ENCODE measurements at places on chromosomes 7 and 10.
A peak's percentile ranks its signal among the peaks of the same experiment; 100 is the strongest.

- no peak for DNase-seq
Observed at GRCh38 chr10:86671419-86671818, 3.1 kb downstream of the LDB3 start.

- peak; percentile 64 for DNase-seq
Observed at GRCh38 chr10:34124522-34125035, 690.5 kb downstream of the PARD3 start.

GRCh38 chr10:91901784-91902677 is 7.3 kb downstream of the FGFBP3 start:
- DNase-seq, result peak; percentile 90

- peak; percentile 85 for DNase-seq
Observed at GRCh38 chr10:80472234-80473095, 18.4 kb downstream of the TSPAN14 start.

- DNase-seq, result no peak
Observed at GRCh38 chr7:141960687-141961422, 12.7 kb downstream of the TAS2R38 start.

DNA sequence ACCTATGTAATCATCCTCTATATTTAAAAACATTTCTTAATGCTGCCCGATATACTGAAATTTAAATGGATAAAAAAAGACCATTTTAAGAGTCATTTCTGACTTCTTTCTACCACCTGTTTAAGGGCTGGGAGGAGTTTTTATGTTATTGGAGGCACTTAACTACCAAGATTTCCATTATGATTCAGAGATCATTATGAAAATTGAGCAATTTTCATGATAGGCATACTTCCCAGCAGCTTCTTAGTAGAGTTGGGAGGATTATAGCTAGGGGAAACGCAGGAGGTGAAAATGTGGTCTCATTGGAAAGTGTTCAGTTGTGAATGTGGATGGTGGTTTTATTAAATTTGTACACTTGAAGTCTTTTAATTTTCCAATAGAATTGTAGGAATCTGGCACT is 28.4 kb upstream of the FAM204A start:
- no peak for DNase-seq

DNA sequence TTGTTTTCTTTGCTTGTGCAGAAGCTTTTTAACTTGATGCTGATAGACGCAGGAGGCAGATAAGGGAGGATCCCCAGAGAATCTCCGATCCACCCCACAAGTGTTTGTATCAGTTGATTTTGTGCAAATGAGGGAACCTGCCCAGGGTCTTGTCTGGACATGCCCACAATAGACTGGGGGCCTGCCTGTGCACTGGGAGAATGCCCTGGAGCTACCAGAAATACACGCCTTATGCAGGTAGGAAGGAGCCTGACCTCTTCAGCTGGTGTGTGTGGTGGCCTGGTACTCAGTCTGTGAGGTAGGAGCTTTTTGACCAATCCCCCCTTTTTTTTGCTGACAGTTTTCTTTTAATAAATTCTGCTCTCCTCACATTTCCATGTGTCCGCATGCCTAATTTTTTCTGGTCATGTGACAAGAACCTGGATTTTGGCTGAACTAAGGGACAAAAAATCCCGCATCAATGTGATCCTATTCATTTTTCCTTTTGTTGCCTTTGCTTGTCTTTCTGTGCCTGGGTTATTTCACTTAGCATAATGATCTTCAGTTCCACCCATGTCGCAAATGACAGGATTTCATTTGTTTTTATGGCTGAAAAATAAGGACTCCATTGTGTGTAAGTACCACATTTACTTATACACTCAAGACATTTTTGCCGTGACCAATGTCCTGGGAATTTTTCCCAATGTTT is 430.6 kb upstream of the NRG3 start:
- no peak for DNase-seq

- DNase-seq, result no peak
Observed at GRCh38 chr10:112395809-112396530, 22.1 kb downstream of the ACSL5 start.

DNA sequence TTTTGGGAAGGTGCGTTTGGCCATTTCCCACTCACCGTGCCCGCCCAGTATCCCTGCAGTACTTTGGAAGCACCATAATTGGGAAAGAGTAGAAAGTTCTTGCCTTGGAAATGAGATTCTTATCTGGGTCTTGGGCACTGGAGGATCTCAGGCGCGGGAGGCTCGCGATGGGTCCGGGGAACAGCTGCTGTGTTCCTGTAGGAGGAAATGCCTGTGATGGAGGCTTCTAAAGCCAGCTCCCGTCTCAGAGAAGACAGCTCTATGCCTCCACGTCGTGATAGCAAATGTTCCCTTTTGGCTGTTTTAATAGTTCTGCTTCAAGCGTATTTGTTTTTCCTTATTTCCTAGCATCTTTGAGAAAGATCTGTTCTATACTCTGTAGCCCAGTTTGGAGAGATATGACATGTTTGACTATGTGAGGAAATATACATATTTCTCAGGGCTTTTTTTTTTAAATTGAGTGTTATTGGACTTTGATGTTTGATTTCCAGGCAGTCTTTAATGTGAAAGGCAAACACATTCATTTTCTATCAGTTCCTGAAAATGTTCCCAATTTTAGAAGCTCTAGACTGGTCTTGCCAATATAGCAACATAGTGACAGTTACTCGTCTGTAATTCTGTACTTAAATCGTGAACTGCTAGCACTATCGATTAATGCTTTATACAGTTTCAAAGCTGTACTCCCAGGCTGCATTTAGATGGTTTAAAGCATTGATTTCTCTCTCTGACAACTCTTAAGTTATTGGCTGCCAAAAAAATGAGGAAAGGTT is 280.8 kb downstream of the DPP6 start:
- no peak for DNase-seq

GRCh38 chr7:7553386-7553785 is 13.3 kb upstream of the MIOS start:
- DNase-seq, result no peak
